ENCODE measurements at places on chromosomes 5 and 9.

DNA sequence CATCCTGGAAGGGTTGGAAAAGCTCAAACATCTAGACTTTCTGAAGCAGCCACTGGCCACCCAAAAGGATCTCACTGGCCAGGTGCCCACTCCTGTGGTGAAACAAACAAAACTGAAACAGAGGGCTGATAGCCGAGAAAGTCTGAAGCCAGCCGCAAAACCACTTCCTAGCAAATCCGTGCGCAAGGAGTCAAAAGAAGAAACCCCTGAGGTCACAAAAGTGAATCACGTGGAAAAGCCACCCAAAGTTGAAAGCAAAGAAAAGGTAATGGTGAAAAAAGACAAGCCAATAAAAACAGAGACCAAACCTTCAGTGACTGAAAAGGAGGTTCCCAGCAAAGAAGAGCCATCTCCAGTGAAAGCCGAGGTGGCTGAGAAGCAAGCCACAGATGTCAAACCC, 87.6 kb downstream of the MAP1B start:
- DNase-seq: no peak

GRCh38 chr5:159309689-159310433, 20.4 kb downstream of the IL12B start:
- peak; percentile 8 for DNase-seq

GRCh38 chr9:88993327-88993726, 2.1 kb downstream of the S1PR3 start:
- DNase-seq: no peak

DNA sequence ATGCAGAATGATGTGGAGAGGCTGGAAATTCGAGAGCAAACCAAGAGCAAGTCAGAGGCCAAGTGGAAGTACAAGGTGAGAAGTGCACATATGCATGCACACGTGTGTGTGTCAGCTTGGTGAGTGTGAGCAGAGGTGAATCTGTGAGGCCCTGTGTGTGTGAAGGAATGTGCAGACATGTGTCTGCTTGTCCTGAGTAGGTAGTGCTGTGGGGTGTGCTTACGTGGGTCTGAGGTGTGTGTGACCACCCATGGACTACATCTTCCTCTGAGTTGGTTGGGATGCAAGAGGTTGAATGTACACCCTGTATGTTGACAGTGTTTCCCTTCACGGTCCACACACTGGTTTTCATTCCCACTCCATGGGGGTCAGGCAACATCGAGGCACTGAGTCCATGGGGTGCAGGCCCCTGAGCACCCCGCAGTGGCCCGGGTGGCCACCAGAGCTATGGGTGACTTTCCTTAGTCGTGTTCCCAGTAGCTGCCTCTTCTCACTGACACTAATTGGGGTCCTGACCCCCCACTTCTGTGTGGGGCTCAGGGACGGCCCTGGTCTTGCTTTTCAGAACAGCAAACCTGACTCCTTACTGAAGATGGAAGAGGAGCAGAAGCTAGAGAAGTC, 86.7 kb downstream of the PHF2 start:
- DNase-seq: no peak

GRCh38 chr5:37554938-37555337, 175.8 kb downstream of the WDR70 start:
- DNase-seq: no peak

- no peak for DNase-seq
These were observed 166.5 kb downstream of the C9orf152 start for GRCh38 chr9:110041452-110041851.

All from Ammon's horn (tissue), 1 donor.